Renal pelvis (tissue), 12 donors: ENCODE measurements at places on chromosomes 11 and 22.

DNA sequence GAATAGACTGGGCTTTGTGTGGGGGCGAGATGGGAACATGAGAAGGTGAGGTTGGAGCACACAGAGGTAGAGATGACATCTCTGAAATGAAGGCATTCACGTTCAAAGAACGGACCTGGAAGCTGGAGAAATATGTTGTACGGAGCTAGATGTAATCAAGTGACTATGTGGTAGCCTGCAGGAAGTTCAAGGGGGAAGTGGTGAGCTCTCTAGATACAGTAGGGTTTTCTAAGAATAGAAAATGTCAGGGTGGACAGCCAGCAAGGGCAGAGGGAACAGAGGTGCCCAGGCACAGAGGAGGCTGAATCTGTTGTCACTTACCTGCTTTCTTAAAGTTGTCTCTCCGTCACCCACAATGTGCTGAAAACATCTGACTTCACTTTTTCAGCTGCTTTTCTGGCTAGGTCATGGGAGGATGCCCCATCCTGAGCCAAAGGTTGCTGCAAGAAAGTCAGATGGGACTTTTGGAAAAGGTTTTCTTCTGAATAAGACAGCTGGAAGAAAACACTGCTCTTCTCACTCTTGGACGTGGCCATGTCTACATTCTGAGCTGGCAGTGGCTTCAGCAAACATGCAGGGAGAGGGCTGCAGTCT, 171.5 kb upstream of the B3GAT1 start:
- DNase-seq: no peak

DNA sequence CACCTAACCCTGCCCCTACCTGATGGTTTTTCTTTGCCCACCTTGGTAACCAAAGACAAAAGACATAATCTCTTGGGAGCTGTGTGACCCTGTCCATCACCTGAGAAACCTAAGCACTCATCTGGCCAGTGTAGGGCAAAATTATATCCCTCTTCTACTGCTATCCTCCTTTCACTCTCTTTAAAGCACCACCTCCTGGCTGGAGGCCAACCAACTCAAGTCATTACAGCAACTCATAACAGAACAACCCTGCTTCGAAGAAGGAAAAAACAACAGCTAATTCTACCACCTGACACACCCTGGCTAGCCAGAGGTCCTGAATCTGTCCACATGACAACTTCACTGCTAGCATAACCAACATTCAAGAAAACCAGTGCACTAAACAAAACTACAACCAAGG, 45.5 kb downstream of the GAS2 start:
- no peak for DNase-seq

GRCh38 chr11:10762185-10762584, 11.1 kb downstream of the CTR9 start:
- DNase-seq: no peak

GRCh38 chr11:4018641-4019040, 76.0 kb upstream of the RRM1 start:
- no peak for DNase-seq

- DNase-seq: no peak
Measured at GRCh38 chr11:44709966-44710365, 16.8 kb upstream of the TSPAN18 start.

- no peak for DNase-seq
Measured at GRCh38 chr11:109148669-109149068, 273.3 kb upstream of the C11orf87 start.

- no peak for DNase-seq
Measured at GRCh38 chr11:109027851-109028250, 363.0 kb downstream of the DDX10 start.

GRCh38 chr11:86422371-86422770, 47.7 kb downstream of the CCDC81 start:
- no peak for DNase-seq
